Astrocyte (in vitro differentiated cells and primary cell): ENCODE measurements at places on chromosomes 4 and X. TPM values are rescaled to one million over a fixed set of nuclear protein-coding genes. Genes with fewer than 3 reads are reported as not detected.

- H3K4me1 ChIP-seq: no peaks in the 10 kb centered on the region
- no peak for DNase-seq
- H3K27me3 ChIP-seq: no peaks in the 10 kb centered on the region
- no peaks in the 10 kb centered on the region for H3K36me3 ChIP-seq
- no peak overlapping the region for H3K4me3 ChIP-seq
Observed at GRCh38 chr4:21531048-21531447, 417.5 kb downstream of the KCNIP4 start.

DNA sequence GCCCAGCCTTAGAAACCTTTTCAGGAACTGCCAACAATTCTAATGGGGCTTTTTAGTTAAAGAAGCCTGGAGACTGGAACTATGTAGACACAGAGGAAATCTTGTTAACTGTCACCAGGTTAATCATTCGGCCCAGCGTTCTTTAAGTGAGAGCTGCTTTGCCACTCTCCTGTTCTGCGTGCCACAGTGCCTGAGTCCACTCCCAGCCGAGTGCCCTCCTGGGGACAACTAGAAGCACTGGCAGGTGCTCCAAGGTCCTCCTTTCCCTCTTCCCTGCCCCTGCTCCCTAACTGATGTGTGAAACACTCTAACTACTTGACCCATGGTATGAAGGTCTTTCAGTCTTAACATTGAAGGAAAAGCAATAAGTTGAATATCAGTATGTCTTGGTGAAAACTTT is 151.2 kb upstream of the TLL1 start:
- H3K27me3 ChIP-seq: no peaks in the 10 kb centered on the region
- no peaks in the 10 kb centered on the region for H3K36me3 ChIP-seq

DNA sequence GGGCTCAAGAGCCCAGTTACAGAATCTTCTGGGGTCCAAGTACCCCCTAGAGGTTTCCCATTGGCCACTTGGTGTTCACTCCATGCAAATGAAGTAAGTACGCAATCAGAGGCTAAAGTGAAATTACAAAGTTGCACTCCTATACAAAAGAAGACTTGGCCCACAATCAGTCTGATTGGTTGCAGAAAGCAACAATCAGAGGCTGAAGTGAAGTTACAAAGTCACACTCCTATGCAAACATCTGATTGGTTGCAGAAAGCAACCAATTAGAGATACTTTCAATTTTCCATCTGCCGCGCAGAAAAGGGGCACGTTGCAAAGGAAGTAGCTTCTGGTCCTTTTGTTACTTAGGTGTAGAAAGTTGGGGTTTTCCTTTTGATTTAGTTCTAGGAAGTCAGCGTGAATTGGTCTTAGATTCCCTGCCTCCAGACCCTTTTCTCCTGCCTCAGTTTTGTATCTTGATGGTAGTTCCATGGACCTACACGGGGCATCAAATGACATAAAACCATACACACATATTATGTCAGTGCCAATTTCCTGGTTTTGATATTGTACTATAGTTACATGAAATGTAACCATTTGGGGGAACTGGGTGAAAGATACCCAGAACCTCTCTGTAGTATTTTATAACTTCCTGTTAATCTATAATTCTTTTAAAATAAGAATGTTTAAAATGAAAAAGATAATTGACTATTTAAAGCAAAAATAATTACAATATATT is 12.4 kb upstream of the PIN4 start:
- no peak overlapping the region for H3K27ac ChIP-seq
- no peaks in the 10 kb centered on the region for H3K27me3 ChIP-seq
- DNase-seq: no peak
- H3K4me3 ChIP-seq: no peak overlapping the region

- H3K4me3 ChIP-seq: no peak overlapping the region
- DNase-seq: no peak
- no peaks in the 10 kb centered on the region for H3K27me3 ChIP-seq
Observed at GRCh38 chrX:116667346-116668134, 204.8 kb upstream of the CT83 start.

REELD1 gene
- total RNA-seq: not detected in 2 replicates

DNA sequence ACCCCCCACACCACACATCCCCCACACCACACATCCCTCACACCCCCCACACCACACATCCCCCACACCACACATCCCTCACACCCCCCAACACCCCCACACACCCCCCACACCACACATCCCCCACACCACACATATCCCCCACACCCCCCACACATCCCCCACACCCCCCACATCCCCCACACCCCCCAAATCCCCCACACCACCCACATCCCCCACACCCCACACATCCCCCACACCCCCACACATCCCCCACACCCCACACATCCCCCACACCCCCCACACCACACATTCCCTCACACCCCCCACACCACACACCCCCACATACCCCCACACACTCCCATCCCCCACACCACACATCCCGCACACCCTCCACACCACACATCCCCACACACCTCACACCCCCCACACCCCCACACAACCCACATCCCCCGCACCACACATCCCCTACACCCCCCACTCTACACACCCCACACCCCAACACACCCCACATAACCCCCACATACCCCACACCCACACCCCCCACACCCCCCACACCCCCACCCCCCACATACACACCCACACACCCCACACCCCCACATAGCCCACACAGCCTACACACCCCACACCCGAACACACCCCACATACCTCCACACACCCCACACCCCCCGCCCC is 172.9 kb downstream of the DCLK2 start:
- peaks cover 5% of the 10 kb centered on the region for H3K4me1 ChIP-seq
- H3K36me3 ChIP-seq: no peaks in the 10 kb centered on the region
- no peak overlapping the region for H3K4me3 ChIP-seq
- DNase-seq: no peak
- no peaks in the 10 kb centered on the region for H3K27me3 ChIP-seq

DNA sequence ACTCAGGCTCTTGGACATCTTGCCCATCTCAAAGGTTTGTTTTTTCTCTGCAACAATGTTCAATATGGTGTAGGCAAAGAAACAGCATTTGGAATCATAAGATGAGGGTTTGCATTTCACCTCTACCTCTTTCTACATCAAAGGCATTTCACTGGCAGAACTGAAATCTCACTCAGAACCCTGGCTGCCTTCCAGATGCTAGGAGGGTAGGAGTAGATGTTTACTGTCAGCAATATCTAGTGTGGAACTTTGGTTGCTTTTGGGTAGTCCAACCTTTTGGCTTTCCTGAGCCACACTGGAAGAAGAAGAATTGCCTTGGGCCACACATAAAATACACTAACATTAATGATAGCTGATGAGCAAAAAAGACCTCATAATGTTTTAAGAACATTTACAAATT is 297.0 kb upstream of the KLF3 start:
- H3K4me3 ChIP-seq: no peak overlapping the region
- H3K4me1 ChIP-seq: peaks cover 26% of the 10 kb centered on the region
- DNase-seq: no peak

CTAG2 gene
- not detected in 2 replicates for total RNA-seq

DNA sequence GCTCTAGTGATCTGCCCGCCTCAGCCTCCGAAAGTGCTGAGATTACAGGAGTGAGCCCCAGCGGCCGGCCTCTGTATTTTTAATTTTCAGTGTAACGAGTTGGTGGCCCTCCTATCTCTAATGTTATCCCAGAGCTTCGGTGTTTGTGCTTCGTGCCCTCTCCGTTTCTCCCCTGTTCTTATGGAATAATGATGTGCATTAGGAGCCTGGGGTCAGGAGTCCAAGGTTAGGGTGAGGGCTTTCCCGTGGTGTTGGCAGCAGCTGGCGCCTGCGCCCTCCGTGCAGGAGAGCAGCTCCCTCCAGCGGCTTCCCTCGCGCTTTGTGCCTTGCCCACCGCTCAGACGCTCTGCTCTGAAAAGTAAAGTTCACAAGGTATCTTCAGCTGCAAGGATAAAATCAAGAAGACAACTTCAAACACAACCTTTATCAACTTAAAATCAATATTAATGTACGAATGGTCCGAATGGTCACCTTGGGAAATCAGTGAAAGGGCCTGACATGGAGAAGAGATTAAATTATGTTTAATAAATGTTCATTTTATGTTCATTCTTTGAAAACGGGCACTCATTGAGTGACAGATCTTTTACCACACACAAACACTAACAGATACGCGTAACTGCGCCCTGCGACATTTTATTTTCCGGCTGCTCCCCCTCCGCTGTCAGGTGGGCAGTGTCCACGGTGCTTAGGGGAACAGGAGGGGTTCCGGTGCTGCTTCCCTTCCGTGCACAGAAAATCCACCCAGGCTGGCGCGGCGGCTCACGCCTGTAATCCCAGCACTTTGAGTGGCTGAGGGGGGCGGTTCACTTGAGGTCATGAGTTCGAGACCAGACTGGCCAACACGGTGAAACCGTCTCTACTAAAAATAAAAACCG is 62.4 kb downstream of the TRAPPC11 start:
- H3K27ac ChIP-seq: no peak overlapping the region
- H3K4me3 ChIP-seq: no peak overlapping the region
- peak; percentile 6 for DNase-seq

- peak; percentile 64 for DNase-seq
- H3K4me1 ChIP-seq: peaks cover 13% of the 10 kb centered on the region
- no peaks in the 10 kb centered on the region for H3K36me3 ChIP-seq
- no peaks in the 10 kb centered on the region for H3K27me3 ChIP-seq
Observed at GRCh38 chr4:112552668-112553067, 36.7 kb upstream of the NEUROG2 start.

PNMA6A gene
- 1.9 and 2.0 TPM in 2 replicates for total RNA-seq
